ENCODE measurements at places on chromosomes 3 and 15. TPM values are rescaled to one million over a fixed set of nuclear protein-coding genes. Genes with fewer than 3 reads are reported as not detected.
A peak's percentile ranks its signal among the peaks of the same experiment; 100 is the strongest.

GRCh38 chr3:88150371-88150770, 612 bp downstream of the C3orf38 start:
- no peak for DNase-seq

DNA sequence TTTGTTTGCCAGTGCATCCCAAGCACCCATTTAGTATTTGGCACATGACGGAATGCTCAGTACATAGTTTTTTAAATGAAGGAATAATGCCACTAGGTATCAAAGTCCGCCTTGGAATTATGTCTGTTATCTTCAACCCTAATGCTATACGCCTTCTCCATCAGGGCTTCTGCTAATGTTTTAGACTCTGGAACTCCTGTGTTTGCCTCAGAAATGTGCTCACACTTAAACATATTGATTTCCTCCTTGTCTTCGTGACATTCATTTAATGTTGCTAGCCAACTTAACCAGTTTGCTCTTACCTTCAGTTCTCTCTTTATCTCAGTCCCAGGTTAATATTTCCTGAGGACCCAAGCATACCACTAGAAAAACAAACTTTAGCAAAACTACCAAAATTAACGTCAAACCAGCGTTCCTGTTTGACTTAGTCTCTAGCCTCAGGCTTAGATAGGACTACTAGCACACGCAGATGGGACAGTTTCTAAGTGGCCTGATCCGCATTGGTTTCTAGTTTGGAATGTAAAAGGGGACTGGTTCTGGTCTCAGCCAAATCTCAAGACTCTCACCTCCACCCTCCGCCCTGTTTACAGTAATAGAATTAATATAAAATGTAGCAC, 81.4 kb downstream of the IL1RAP start:
- no peak for DNase-seq

DNA sequence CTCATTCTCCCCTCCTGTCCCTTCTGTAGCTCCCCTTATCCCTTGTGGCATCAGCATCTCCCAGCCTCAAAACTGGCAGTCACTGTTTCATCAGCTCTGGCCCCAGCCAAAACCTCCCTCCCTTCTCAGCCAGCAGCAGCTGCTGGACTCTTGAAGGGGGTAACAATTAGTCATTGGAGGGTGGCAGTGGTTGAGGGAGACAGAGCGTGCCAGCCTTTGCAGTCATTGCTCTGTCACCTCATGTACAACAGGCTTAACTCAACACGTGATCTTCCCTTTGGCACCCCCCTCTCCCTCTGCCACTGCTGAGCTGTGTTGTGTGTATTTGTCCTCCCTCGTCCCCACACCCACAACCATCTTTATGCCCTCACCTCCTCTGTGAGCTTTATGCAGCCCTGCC, 28.2 kb downstream of the RBP2 start:
- DNase-seq: peak; percentile 88

- peak; percentile 72 for DNase-seq
Measured at GRCh38 chr15:95559875-95560394, 770.6 kb upstream of the NR2F2 start.

DNA sequence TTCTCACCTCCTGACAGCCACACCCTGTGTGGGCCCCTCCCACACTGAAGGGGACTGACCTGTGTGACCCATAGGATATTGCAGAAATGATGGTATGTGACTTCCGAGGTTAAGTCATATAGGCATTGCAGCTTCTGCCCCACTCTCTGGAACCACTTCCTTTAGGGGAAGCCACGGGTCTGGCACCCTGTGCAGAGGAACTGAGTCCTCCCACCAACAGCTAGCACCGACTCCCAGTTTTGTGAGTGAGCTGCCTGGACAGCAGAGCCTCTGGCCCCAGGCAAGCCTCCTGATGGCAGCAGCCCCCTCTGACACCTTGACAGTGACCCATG, 24.6 kb upstream of the SLC6A6 start:
- DNase-seq: no peak

- no peak for DNase-seq
Measured at GRCh38 chr15:39736412-39737195, 46.0 kb downstream of the FSIP1 start.

DNA sequence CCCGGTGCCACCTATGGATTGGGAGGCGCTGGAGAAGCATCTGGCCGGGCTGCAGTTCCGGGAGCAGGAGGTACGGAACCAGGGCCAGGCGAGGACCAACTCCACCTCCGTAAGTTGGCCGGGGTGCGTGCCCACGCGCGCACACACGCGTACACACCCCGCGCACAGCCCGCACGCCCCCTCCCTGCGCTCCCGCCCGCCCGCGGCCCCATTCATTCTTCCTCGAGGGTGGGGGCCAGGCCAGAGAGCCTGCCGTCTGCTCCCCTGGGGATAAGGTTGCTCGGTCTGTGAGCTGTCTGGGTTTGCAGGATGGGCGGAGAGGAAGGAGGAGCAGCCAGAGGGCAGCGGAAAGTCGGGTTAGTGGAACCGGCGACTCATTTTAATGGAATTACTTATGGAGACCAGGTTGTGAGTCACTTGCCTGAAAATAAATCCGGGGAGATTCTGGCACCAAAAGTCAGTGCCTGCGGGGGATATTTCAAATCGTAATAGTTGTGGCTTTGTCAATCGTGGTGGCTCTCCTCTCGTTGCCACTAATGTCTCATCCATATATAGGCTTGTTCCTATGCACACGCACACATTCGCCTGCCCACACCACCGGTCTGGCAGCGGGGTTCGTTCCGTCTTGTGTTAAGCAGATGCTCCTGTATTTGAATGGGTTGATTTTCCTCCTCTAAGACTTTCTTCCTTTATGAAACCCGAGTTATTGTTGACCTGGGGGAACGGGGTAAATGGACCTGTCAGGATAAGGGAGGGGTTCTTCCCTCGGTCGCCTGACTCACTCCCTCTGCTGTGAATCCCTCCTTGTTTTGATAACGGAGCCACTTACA, 223.4 kb upstream of the IL12A start:
- peak; percentile 99 for DNase-seq

DNA sequence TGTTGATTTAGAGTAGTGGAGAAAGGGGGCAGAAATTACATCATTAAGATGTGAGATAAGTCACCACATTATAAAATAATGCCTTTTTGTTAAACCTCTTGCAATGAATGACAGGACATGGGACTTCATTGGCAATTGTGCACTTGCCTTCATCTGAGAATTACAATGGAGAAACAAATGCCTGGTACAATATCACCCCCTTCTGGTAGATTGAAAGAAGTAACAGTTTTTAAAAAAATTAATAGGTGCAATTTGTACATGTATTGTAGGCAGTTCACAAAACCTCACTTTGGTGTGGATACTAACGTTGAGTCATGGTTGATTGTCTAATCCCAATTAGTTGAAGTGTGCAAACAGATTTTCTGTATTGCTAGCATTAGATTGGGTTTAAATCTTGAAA, 4.6 kb upstream of the P2RY14 start:
- DNase-seq: no peak

DNA sequence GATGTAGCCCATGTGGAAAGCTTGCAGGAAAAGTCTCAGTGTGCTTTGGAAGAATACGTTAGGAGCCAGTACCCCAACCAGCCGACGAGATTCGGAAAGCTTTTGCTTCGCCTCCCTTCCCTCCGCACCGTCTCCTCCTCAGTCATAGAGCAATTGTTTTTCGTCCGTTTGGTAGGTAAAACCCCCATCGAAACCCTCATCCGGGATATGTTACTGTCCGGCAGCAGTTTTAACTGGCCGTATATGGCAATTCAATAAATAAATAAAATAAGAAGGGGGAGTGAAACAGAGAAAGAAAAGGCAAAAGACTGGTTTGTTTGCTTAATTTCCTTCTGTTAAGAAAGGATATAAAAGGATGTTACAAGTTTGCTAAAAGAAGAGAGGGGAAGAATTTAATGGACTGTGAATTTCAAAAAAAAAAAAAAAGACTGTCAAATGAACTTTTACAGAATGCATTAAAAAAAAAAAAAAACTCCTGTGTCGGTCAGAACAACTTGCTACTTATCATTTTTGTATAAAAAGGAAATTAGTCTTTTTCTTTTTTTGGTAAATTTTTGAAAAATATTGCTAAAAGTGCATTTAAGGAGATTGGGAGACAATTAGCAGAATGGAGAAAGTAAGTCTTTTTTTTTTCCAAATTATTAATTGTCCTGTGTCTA, 7.0 kb downstream of the NR2F2 start:
- no peak for DNase-seq

- DNase-seq: no peak
Measured at GRCh38 chr3:53740956-53741355, 105.3 kb downstream of the CHDH start.

DNA sequence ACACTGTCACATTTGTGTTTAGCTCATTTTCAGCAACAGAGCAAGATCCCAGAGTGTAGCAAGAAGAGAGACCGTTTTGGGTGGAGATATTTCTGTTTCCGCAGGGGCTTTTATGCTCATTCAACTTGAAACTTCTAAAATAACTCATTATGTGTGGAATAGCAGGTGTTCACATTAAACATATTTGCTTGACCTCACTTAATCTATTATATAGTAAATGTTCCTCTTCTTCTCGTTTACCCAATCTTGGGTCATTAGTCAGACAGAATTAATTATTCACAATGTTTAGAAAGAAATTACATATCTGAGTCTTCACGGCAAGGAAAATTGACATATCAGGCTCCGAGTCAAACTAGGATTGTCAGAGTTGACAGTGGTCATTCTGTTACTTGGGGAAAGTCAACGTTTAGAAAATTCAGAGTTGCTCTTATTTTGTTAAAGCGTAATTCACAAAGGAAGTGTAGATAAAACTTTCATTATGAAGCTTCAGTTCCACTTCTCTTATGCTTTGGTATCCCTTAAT, 222.9 kb downstream of the TPRG1 start:
- no peak for DNase-seq

- peak; percentile 60 for DNase-seq
Measured at GRCh38 chr3:129794311-129795185, 99.0 kb downstream of the TMCC1 start.

- peak; percentile 68 for DNase-seq
Measured at GRCh38 chr3:179840985-179841384, 188.1 kb downstream of the USP13 start.

DNA sequence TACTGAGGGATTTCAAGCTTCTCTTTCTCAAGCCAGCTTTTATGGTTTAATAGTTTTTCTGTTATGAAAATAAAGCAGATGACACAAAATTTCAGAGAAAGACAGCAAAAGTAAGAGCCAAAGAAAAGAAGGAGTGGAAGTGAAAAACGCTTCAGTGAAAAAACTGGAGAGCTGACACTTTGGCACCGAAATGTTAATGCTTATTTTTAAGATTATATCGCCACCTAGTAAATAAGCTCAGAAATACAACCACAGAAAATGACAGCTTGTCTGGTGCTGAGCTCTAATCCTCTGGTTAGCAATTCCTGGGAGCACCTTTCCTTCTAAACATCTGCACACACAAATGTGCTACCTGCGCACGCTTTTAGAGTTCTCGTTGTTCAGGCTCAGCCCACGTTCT, 101.6 kb downstream of the ZPLD1 start:
- DNase-seq: no peak

DNA sequence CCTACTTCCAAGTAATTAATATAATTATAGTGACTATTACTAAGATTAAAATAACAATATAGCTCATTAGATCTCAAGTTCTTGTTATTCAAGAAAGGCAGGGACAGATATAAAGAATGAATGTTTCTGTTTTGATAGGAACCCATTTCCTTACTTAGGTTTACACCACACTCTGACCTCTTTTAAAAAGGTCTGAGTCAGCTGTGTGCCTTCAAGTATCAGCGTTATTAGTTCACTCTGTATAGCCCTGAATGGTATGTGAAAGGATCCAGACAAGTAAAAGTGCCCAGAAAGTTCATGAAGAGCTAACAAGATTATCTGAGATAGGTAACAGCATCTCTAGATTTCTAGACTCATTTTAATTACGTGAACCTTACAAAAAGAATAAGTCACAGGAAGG, 28.9 kb downstream of the PDCD10 start:
- DNase-seq: no peak

DNA sequence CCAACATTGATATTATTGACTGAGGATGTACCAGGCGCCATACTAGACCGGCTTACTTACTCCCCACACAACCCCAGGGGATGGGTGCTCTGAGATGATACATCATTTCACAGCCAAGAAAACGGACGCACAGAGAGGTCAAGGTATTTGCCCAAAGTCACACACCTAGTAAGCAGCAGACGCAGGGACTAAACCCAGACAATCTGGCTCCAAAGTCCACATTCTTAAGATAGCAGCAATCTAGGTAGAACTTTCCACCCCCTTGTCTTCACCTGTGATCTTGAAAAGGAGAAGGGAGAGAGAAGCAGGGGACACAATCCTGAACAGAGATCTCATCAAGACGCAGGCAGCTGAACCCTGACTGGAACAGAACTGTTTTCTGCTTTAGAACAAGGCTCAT, 200.6 kb downstream of the XXYLT1 start:
- no peak for DNase-seq

DNA sequence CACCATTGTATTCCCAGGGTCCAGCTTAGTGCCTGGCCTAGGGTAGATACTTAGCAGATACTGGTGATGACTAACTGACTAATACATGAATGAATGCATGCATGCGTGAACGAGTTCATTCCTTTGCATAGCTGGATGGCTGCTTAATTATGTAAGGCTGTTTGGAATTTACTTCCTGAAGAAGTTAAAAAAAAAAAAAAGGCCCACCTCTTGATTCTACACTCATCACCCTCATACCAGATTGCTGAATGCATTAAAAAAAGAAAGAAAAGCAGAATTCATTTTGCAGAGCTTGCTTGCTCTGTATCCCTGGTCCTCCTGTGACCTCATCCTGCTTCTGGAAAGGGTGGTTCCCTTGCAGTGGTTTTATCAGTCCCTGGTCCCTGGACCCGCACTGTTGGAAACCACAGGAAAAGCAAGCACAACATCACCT, 277.6 kb upstream of the CFAP20DC start:
- DNase-seq: peak; percentile 70

DNA sequence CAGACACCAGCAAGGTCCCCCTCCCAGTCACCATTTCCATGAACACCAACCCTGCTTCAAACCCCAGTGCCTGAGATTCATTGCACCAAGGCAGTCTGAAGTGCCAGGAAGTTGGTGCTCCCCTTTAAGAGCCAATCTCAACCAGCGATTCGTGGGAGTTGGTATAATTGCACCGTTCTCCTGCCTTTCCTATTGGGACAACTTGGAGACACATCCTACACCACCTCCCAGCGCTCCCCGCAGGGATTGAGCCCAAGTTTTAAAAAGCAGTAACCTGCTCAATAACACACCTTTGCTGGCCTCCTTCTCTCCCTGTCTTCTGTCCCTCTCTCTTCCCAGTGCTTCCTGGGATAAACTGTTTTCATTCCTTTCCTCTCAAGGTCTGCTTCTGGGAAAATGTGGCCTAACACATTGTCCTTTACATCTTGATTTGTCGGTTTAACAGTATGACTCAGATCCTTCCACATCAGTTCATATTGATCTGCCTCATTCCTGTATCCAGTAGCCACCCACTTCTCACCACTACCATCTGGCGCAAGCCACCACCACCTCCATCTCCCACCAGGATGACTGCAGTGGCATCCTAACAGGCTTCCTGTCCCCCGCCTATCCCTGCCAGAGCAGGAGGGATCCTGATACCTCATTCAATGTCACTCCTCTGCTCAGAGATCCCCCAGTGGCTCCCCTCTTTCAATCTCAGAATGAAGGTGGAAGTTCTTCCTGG, 37.8 kb upstream of the HRH1 start:
- DNase-seq: no peak

- no peak for DNase-seq
Measured at GRCh38 chr15:41501191-41501917, 7.7 kb downstream of the ITPKA start.

GRCh38 chr3:27528791-27529190, 44.6 kb upstream of the SLC4A7 start:
- no peak for DNase-seq

The CADPS gene
- 0.07 TPM for total RNA-seq

The HESX1 gene
- total RNA-seq: not detected

The PDZRN3 gene
- total RNA-seq: 19.2 TPM

The FEZF2 gene
- total RNA-seq: not detected

The REC114 gene
- total RNA-seq: not detected

The LHFPL4 gene
- total RNA-seq: 0.69 TPM
